Common myeloid progenitor, CD34-positive (primary cell): ENCODE measurements at places on chromosomes 11 and 22.

GRCh38 chr11:66554602-66555001, 7.9 kb downstream of the ACTN3 start:
- no peak for DNase-seq

DNA sequence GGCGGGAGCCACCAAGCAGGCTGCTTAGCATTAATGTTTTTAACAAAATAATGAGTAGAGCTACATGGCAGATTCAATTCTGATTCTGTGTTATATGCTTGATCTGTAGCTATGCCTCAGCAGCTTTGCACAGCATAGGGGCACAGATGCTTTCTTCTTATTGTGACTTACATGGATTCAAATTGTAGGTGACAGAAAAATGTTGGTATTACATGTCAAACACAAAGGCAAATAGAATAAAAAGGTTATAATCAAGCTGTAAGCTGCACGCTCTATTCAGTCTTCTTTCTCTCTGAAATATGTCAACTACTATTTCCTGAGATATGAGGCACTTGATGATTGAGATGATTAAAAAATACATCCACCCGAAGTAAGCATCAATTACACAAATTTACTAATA, 1573.8 kb downstream of the FAM181B start:
- DNase-seq = no peak

- no peak for DNase-seq
These were observed 190.5 kb downstream of the C11orf87 start for GRCh38 chr11:109612496-109612895.

GRCh38 chr11:72223615-72224563, 678 bp upstream of the INPPL1 start:
- peak; percentile 76 for DNase-seq
